Naive thymus-derived CD8-positive, alpha-beta T cell (primary cell): ENCODE measurements at places on chromosomes 7 and 10. TPM values are rescaled to one million over a fixed set of nuclear protein-coding genes. Genes with fewer than 3 reads are reported as not detected.

The SH2B2 gene
- 3.8 TPM for total RNA-seq

The PIP gene
- total RNA-seq = not detected

DNA sequence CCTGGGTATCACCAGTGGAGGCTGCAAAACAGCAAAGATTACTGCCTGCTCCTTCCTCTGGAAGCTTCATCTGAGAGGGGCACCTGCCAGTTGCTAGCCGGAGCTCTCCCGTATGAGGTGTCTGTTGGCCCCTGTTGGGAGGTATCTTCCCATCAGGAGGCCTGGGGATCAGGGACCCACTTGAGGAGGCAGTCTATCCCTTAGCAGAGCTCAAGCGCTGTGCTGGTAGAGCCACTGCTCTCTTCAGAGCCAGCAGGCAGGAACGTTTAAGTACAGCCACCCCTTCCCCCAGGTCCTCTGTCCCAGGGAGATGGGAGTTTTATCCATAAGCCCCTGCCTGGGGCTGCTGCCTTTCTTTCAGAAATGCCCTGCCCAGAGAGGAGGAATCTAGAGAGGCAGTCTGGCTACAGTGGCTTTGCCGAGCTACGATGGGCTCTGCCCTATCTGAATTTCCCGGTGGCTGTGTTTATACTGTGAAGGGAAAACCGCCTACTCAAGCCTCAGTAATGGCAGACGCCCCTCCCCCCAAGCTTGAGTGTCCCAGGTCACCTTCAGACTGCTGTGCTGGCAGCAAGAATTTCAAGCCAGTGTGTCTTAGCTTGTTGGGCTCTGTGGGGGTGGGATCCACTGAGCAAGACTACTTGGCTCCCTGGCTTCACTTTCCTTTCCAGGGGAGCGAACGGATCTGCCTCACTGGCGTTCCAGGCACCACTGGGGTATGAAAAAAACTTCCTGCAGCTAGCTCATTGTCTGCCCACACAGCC lies 19.6 kb downstream of the SEMA3E start:
- H3K36me3 ChIP-seq = no peaks in the 10 kb centered on the region
- no peak overlapping the region for H3K27ac ChIP-seq
- H3K27me3 ChIP-seq = no peaks in the 10 kb centered on the region
- DNase-seq = no peak

DNA sequence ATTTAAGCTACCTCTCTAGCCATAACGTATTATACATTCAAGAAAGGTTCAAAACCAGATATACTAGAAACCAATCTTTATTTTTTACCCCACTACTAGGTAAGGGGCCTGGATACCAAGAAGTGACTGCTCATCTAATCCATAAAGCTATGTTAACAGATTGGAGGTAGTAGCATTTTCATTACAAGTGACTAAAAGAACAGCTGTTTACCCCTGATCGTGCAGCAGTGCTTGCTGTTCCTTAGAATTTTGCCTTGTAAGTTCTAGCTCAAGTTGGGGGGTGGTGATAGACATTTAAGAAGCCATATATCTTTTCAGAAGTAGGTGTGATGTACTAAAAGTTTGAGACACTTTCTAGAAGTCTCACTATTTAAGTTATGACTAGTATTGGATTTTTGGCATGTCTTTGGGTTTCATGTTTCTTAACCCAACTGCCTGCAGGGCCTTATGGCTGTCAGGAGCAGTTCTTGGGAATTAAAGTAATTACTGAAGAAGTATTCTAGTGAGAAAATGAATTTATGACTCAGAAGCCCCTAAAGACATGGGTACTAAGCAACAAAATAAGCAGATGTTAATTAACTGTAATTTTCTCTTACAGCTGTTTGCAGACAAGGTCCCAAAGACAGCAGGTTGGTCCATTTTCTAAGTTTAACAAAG lies 2.3 kb downstream of the PPIA start:
- peaks cover 17% of the 10 kb centered on the region for H3K36me3 ChIP-seq
- peak overlapping the region; percentile 95 for H3K27ac ChIP-seq
- peak overlapping the region; percentile 95 for H3K4me3 ChIP-seq

- H3K36me3 ChIP-seq = no peaks in the 10 kb centered on the region
- H3K4me3 ChIP-seq = no peak overlapping the region
- no peak for DNase-seq
- H3K4me1 ChIP-seq = no peaks in the 10 kb centered on the region
- H3K27ac ChIP-seq = no peak overlapping the region
- H3K27me3 ChIP-seq = peaks cover 38% of the 10 kb centered on the region
Measured at GRCh38 chr10:44470784-44471183, 85.9 kb upstream of the CXCL12 start.

DNA sequence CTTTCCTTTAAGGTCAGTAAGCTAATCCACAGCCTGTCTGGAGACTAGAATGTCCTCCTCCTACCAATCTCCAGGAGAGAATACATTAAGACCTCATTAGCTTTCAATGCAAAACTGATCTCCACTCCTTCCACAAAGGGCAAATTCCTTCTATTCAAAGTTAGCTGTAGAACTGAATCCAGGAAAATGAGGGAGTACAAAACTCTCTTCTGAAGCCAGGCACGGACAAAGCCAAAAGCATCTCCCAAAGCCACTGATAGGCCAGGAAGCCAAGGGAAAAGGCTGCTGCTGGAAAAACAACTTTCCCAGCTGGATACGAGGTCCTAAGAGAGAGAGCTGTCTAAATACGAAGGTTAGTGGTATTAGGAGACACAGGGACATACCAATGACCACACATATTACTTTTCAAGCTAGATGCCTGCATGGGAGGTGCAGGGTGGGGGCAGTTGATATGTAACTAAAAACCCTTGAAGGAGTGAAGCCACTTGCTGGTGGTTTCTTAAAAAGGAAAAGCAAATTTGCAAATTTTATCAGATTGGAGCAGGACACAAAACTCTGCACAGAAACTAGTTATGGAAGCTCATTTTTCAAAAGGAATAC lies 43.6 kb downstream of the MKX start:
- DNase-seq = no peak
- H3K4me3 ChIP-seq = no peak overlapping the region
- peaks cover 11% of the 10 kb centered on the region for H3K27me3 ChIP-seq
- H3K4me1 ChIP-seq = no peaks in the 10 kb centered on the region
- no peak overlapping the region for H3K27ac ChIP-seq
- no peaks in the 10 kb centered on the region for H3K36me3 ChIP-seq

- H3K36me3 ChIP-seq = peaks cover 17% of the 10 kb centered on the region
- peaks cover 14% of the 10 kb centered on the region for H3K4me1 ChIP-seq
- no peak overlapping the region for H3K4me3 ChIP-seq
- no peak overlapping the region for H3K27ac ChIP-seq
- DNase-seq = no peak
- no peaks in the 10 kb centered on the region for H3K27me3 ChIP-seq
Measured at GRCh38 chr10:6386346-6386745, 183.6 kb downstream of the PFKFB3 start.
